ENCODE measurements at places on chromosomes 16 and 17.

- DNase-seq: no peak
Measured at GRCh38 chr17:30315106-30315505, 18.8 kb downstream of the TMIGD1 start.

DNA sequence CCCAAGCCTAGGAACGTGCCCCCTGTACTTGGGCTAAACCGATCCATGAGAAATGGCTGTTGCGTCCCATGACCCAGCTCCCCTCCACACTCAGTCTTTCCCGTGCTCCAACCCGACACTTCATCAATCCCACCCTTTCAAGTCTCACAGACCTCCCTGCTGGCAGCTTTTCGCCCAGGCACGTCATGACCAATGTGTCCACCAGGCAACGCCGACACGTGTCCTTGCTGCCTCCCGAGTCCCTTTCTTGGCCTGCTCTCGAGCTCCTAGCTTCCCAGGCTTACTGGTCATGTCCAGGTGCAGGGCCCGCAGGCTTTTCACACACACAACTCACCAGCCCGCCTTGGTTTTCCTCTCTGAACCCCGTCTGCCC is 12.2 kb downstream of the MNT start:
- DNase-seq: no peak

GRCh38 chr16:89283449-89283848 is 65.9 kb downstream of the ZNF778 start:
- no peak for DNase-seq

DNA sequence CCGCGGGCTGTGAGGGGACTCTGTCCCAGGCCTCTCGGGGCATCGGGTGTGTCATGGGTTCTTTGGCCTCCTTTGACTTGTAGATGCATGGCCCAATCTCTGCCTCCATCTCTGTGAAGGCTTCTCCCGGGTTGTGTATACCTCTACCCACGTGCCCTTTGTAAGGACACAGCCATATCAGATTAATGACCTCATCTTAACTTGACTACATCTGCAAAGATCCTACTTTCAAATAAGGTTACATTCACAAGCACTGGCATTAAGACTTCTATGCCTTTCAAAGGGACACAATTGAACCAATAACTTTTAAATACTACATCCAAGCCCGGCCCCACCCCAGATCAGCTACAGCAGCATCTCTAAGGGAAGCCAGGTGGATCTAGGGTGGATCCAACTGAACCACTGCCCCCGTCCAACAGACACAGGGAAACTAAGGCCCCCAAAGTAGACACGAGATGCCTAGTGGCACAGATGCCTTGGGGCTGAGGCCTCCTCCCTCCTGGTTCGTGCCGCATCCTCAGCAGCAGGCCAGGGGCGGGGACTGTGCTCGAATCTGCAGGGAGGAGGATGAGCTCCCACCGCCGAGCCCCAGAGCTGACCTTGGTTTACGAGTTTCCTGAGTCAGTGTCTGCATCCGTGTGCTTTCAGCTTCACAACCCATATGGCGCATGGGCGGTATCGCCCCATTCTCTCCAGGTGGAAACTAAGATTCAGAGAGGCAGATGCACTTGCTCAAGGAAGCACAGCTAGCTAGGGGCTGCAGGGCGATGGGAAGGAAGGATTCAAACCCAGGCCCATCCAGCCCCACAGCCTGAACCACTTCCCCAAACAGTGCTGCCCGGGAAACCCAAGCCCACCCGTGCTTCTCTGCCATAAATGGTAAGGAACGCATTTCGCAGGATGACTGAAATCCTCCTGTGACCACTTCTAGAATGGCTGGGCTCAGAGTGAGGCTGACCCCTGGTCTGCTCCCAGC is 353.3 kb downstream of the C16orf95 start:
- no peak for DNase-seq

GRCh38 chr16:75206749-75207451 is at the start of gene CTRB2:
CTRB2 (minus strand) TSS chr16:75207161; CDS start chr16:75207141, 20 bp downstream.
- DNase-seq: peak; percentile 65

DNA sequence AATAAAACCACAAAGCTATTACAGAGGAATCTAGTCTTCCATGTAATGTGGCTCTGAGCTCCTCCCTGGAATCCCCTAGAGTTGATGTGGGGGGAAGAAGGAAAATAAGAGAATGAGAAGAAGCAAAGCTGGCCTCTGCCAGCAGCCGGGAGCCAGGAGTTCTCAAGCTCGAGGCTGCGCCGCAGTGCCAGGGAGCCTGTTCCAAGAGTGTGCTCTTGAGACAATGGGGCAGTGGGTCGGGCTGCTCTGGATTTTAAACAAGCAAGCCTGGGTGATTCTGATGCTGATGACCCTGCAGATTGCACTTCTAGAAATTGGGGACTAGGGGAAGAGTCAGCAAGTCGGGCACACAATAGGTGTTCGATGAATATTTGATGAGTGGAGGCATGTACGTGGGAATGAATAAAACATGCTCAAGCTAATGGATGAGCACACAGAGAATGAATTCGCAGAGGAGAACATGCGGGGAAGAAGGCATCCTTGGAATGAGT is 119.9 kb downstream of the CMIP start:
- DNase-seq: no peak

DNA sequence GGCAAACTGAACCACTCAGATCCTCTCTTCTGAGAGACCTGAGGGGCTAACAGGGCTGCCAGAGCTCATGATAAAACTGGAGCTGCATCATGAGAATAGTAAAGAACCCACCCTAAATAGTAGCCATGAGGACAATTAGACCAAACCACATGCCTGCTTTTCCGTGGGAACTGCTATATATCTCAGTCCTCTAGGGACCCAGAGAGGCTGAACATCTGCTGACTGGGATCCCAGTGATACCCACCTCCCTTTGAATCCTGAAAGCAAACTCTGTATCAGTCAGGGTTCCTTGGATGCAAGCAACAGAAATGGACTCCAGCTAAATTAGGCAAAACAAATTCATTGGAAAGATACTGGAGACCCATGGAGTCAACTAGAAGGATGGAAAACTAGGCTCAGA is 6.5 kb downstream of the MT1X start:
- no peak for DNase-seq

GRCh38 chr17:75571197-75571884 is 16.3 kb upstream of the MYO15B start:
- peak; percentile 91 for DNase-seq

All from GM10248 (cell line).